Pulmonary artery endothelial cell (primary cell): ENCODE measurements at places on chromosomes 11 and 22. TPM values are rescaled to one million over a fixed set of nuclear protein-coding genes. Genes with fewer than 3 reads are reported as not detected.

DNA sequence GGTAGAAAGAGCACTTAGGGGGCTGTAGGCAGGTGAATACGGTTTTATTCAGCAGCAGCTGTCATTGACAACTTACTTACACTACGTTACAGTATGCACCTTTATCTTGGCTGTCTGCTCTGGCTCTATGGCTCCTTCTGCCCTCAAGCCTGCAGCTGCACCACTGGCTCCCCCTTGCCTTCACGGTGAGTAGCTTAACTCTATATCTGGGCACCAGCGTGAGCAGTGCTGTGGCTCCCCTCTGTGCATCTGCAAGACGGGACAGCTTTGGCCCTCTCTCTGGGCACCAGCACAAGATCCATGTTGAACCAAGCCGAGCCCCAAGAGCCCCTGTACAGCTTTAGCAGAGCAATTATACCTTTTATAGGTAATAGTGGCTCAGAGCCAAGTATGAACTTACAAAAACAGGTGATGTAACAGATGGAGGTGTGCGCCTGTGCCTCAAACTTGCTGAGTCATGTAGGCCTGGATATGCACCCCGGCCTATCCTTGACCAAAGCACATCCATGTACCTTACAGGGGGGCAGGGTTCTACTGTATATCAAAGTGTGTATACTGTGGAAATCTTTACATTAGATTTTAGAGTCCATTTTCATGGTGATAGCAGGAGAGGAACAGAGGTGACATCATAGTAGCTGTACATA, 96.9 kb upstream of the CTSC start:
- no peak for DNase-seq

- no peak for DNase-seq
These were observed 14.0 kb downstream of the RAC2 start for GRCh38 chr22:37229805-37230672.

DNA sequence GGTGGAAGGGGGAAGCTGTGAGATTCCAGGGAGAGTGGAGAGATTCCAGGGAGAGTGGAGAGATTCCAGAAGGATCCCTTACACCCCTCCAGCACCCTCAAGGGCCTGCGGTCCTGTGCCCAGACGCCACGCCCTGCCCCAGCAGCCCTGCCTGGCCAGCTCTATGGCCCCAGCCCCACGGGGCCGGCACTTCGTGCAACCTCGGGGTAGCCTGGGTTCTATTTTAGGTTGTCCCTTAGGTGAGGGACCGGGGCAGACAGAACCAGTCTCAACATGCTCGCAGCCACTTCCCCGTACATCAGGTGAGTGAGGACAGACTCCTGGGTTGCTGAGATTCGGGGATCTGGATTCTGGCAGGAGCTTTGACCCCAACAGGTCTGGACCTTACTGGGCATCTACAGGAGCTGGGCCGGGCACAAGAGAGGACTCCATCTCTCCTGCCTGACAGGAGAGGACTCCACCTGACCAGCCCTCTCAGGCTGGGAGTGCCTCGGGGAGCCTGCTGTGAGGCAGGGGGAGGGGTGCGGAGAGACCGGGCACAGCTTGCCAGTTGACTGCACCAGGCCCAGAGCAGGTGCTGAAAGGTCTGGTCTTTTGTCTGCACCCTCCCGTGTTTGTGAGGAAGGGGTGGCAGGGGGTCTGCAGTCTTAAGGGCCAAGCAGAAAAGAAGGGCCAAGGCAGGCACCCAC, 8.5 kb upstream of the ADORA2A start:
- no peak for DNase-seq

The MFRP gene
- not detected in 2 replicates for total RNA-seq

The MCM5 gene
- 99.3 and 178 TPM in 2 replicates for total RNA-seq

GRCh38 chr22:28798810-28799605, 1.4 kb downstream of the XBP1 start:
- peak; percentile 63 for DNase-seq
